ENCODE measurements at places on chromosomes 11 and 22.

GRCh38 chr11:1832920-1833295, 1.9 kb upstream of the SYT8 start:
- no peak for DNase-seq

DNA sequence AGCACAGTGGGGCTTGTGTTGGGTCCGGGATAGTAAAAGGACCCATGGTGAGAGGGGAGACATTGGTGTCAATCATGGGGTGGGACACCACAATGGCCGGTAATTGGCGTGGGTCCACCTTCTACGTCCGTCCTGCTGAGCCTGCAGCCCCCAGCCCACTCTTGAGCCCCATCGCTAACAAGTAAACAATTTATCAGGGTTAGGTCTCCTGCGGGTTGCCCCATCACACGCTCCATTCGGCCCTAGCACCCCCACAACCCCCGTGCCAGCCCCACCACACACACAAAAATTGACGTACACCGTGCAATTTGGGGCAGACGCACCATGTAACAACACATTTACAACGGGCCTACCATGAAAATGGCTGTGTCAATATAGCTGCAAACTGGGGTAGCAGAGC, 86.5 kb upstream of the HTATIP2 start:
- no peak for DNase-seq

- no peak for DNase-seq
Measured at GRCh38 chr11:129828301-129828836, 12.7 kb downstream of the TMEM45B start.

DNA sequence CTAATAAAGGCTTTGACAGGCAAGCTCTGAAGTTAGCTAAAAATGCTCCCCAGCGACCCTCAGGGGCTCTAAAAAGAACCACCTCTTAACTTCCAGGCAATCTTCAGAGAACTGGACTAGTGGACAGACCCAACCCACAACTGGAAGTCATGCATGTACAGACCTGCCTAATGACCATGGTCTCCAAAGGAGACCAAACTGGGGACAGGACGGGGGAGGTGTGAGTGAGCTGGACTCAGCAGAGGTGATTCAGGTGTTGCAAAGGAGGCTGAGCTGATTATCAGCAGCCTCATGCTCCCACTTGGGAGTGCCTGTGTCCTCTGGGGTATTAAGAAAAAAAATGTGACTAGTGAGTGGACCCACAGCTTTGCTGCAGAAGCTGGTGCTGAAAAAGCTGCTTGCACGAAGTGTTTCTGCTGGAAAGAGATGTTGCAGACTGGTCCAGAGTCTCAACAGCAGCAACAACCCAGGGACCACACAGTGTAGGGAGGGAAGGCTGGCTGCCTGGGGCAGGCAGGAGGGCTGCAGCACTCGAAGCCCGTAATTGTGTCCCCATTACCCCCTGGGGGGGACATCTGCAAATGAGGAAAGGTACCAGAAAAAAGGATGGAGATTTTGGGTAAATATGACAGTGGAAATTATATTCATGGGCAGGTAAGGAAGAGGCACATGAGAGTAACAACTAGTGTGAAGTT, 35.3 kb downstream of the PITPNB start:
- no peak for DNase-seq

DNA sequence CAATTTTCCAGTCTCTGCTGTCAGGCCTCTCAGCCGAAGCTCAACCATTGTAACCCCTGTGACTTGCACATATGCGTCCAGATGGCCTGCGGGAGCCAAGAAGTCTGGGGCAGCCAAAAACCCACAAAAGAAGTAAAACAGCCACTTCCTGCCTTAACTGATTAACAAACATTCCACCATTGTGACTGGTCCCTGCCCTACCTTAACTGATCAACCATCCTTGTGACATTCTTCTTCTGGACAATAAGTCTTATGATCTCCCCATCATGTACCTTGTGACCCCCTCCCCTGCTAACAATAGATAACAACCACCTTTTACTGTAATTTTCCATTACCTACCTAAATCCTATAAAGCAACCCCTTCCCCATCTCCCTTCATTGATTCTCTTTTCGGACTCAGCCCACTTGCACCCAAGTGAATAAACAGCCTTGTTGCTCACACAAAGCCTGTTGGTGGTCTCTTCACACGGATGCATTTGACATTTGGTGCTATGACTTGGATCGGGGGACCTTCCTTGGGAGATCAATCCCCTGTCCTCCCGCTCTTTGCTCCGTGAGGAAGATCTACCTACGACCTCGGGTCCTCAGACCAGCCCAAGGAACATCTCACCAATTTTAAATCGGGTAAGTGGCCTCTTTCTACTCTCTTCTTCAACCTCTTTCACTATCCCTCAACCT, 1.3 kb upstream of the NDUFC2 start:
- no peak for DNase-seq

DNA sequence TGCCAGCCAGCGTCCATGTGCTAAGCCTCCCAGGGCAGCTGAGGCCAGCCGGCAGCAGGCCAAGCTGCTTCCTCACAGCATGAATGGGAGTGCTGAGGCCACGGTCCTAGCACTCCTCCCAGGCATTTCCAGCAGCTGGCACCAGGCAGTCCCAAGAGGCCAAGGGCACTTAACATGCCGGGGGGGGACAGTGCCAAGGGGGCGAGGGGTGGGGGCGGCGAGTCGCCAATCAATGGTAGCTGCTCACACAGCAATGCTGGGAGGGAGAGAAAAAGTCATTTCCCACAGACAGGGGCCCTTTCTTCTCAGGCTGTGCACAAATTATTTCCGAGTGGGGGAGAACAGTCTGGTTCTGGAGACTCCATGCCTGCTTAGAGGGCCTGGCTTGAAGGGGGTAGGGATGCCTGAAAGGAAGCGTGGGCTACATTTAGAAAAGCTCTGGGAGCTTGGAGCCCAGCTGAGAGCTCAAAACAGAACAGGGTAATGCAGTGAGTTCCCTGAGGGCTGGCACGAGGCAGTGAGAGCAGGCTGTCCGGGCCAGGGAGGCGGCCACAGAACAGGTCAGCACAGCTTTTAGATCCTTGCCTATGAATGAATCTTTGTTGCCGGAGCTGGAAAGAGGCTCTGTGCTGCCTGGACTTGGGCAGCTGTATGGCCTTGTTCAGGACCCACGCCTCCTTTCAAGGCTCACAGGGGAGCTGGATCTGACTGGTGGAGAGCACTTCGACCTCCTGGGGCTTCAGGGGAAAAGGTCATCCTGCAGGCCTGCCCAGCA, 14.4 kb upstream of the TBC1D10A start:
- DNase-seq: no peak

- DNase-seq: no peak
Measured at GRCh38 chr11:16737818-16738192, 642 bp upstream of the C11orf58 start.

DNA sequence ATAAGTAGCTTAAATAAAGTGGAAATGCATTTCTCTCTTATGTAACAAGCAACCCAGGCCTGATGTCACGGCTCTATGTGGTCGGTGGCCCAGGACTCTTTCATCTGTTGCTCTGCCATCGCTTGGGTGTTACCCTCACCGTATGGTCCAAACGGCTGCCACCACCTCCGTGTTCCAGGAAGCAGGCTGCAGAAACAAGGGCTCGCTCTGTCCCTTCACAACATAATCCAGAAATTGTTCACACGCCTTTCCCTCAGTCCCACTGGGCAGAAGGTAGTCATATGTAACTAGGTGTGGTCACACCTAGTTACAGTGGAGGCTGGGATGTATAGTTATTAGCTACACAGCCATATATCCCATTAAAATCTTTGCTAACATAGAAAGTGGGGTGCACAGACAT, 421.0 kb downstream of the SOX6 start:
- no peak for DNase-seq

GRCh38 chr11:126336138-126336541, 19.3 kb upstream of the ST3GAL4 start:
- no peak for DNase-seq

DNA sequence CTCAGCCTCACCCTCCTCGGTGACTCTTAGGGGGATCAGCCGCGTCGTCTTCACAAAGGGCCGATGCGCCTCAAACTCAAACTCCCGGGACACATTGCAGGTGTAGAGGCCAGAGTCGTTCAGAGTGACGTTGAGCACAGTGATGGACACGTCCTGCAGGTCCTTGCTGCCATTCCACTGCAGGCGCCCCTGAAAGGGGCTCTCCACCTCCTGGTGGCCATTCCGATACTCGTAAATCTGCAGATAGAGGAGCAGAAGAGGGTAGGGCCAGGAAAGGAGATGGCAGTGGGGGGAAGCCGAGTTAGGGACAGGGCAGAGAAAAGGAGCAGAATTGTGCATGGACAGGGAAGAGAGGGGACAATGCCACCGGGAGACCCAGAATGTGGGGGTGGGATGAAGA, 12.0 kb downstream of the SCN3B start:
- DNase-seq: no peak

- DNase-seq: no peak
Measured at GRCh38 chr11:57336111-57336666, 497 bp upstream of the SSRP1 start.

- peak; percentile 58 for DNase-seq
Measured at GRCh38 chr11:9506489-9507276, 45.9 kb downstream of the ZNF143 start.

- DNase-seq: no peak
Measured at GRCh38 chr11:134226806-134227325, 2.4 kb downstream of the VPS26B start.

GRCh38 chr11:71248251-71248570, 4.2 kb downstream of the SHANK2 start:
- DNase-seq: no peak

DNA sequence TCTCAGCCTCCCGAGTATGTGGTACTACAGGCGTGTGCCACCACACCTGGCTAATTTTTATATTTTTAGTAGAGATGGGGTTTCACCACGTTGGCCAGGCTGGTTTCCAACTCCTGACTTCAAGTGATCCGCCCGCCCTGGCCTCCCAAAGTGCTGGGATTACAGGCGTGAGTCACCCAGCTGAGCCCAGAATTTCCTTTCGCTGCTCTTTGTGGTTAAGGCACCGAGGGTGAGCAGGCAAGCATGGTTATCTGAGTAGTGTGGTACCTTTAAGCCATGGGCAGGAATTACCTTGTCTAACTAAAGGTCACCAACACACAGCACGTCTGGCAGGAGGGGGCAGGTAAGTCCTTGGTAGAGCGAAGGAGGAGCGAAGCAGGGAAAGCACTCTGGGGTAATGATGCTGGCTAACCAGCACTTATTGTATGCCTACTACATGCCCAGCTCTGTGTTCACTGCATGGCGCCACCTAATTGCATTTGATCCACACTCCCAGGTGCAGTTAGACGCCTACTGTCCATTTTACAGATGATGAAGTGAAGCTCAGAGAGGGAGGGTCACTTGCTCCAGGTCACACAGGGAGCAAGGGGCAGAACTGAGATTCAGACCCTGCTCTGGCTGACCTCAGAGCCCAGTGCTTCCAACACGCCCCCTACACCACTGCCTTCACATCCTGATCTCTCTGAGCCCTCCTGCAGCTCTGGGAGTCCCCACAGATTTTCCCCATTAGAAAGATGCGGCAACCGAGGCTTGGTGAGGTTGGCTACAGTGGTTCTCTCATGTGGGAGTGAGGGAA, 45.7 kb downstream of the TRIOBP start:
- DNase-seq: no peak
